GM23338 (cell line): ENCODE measurements at places on chromosomes 4 and X. TPM values are rescaled to one million over a fixed set of nuclear protein-coding genes. Genes with fewer than 3 reads are reported as not detected.

DNA sequence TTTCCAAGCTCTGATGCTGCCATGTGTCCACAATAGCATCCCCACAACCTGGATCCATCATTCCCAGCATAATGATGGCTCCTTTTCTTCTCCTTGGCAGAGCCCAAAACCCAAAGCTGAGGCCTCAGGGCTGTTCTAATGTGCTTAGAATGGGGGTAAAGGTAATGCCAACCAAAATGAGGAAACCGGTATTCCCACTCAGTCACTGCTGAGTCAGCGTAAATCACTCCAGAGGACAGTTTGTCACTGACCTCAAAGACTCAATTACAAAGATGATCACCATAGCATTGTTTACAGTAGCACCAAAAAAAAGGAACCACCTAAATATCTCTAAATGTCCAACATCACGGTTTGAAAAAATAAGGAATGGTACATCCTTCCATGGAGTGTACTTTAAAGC lies 41.2 kb downstream of the OTOP1 start:
- H3K27me3 ChIP-seq, result no peaks in the 10 kb centered on the region
- H3K27ac ChIP-seq, result no peak overlapping the region
- no peak for DNase-seq
- no peaks in the 10 kb centered on the region for H3K36me3 ChIP-seq

DNA sequence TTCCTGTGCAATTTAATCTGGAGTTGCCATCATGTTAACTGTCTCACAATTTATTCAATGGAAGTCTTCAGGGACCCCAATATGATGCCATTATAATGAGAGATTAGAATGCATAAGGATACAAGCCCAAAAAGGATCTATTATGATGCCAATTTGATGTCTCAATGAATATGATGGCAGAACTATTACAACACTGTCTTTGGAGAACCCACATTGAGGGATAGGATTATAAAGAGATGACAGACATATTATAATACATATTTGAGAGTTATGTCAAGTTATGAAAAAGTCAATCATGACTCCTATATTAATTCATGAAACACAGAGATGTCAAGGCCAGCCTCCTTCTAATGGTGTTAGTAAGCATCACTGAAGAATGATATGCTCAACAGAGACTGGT lies 1358.4 kb downstream of the PCDH19 start:
- no peaks in the 10 kb centered on the region for H3K36me3 ChIP-seq
- no peak for DNase-seq
- no peak overlapping the region for H3K4me3 ChIP-seq

SMIM31 gene
- total RNA-seq, result not detected in 2 replicates

DNA sequence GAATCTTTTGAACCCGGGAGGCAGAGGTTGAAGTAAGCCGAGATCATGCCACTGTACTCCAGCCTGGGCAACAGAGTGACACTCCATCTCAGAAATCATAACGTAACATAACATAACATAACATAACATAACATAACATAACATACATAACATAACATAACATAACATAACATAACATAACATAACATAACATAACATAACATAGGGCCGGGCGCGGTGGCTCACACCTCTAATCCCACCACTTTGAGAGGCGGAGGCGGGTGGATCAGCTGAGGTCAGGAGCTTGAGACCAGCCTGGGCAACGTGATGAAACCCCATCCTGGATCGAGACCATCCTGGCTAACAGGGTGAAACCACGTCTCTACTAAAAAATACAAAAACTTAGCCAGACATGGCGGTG lies 76.7 kb downstream of the NOCT start:
- H3K36me3 ChIP-seq, result no peaks in the 10 kb centered on the region
- H3K27ac ChIP-seq, result no peak overlapping the region
- H3K27me3 ChIP-seq, result no peaks in the 10 kb centered on the region
- H3K4me3 ChIP-seq, result no peak overlapping the region
- no peaks in the 10 kb centered on the region for H3K4me1 ChIP-seq
- no peak for DNase-seq

GRCh38 chr4:55808186-55808585 lies 11.4 kb upstream of the EXOC1L start:
- DNase-seq, result no peak
- no peak overlapping the region for H3K27ac ChIP-seq
- no peaks in the 10 kb centered on the region for H3K36me3 ChIP-seq
- no peaks in the 10 kb centered on the region for H3K4me1 ChIP-seq
- H3K27me3 ChIP-seq, result no peaks in the 10 kb centered on the region
- H3K4me3 ChIP-seq, result no peak overlapping the region

- H3K36me3 ChIP-seq, result no peaks in the 10 kb centered on the region
- H3K27ac ChIP-seq, result no peak overlapping the region
- no peak overlapping the region for H3K4me3 ChIP-seq
- H3K4me1 ChIP-seq, result no peaks in the 10 kb centered on the region
- no peaks in the 10 kb centered on the region for H3K27me3 ChIP-seq
These were observed 31.3 kb downstream of the CD38 start for GRCh38 chr4:15809466-15809865.

REELD1 gene
- not detected in 2 replicates for total RNA-seq

DNA sequence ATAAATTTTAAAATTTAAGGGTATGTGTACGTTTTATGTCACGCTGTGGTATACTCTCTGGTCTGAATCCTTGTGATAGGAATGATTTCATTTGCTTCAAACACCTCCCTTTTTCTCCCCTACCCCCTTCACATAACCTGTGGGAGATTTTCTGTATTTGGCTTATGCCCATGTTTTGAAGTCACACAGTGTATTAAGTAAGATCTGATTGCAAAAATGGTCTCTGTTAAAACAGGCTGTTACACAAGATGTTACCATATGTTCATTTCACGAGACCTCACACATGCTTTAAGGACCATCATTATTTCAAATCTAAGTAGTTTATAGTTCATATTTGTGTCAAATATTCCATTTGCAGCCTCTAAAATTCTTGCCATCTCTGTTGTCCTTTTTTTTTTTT lies 63.5 kb downstream of the TMEM131L start:
- H3K27ac ChIP-seq, result no peak overlapping the region
- no peaks in the 10 kb centered on the region for H3K27me3 ChIP-seq
- H3K4me3 ChIP-seq, result no peak overlapping the region
- no peak for DNase-seq
- peaks cover 27% of the 10 kb centered on the region for H3K4me1 ChIP-seq

ALAS2 gene
- total RNA-seq, result 0.50 TPM in 1 of 2 replicates, not detected in the other

GRCh38 chr4:178457286-178457685 lies 1015.0 kb upstream of the AGA start:
- H3K4me3 ChIP-seq, result no peak overlapping the region
- DNase-seq, result no peak
- no peaks in the 10 kb centered on the region for H3K36me3 ChIP-seq
- no peak overlapping the region for H3K27ac ChIP-seq

DNA sequence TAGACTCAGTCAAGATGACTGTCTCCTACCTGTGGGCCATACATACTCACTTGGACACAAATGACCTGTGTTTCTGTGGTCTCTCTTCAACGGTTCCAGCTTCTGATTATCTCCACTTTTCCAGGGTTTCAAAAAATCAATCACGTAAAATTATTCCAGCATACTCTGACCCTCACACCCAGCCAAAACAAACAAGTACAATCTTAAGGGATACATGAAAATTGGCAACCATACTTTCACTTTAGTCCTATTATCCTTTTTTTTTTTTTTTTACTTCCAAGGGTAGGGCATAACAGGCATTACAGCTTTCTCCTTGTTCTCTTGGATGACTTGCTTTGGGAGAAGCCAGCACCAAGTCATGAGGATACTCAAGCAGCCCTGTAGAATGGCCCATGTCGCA lies 225.8 kb upstream of the GALNT7 start:
- 0 out of 2 replicates have a peak, but pooled peaks cover 3% of the 10 kb centered on the region for H3K4me1 ChIP-seq
- DNase-seq, result no peak
- no peaks in the 10 kb centered on the region for H3K27me3 ChIP-seq
- no peak overlapping the region for H3K4me3 ChIP-seq

DUSP9 gene
- total RNA-seq, result 3.4 and 3.9 TPM in 2 replicates

DNA sequence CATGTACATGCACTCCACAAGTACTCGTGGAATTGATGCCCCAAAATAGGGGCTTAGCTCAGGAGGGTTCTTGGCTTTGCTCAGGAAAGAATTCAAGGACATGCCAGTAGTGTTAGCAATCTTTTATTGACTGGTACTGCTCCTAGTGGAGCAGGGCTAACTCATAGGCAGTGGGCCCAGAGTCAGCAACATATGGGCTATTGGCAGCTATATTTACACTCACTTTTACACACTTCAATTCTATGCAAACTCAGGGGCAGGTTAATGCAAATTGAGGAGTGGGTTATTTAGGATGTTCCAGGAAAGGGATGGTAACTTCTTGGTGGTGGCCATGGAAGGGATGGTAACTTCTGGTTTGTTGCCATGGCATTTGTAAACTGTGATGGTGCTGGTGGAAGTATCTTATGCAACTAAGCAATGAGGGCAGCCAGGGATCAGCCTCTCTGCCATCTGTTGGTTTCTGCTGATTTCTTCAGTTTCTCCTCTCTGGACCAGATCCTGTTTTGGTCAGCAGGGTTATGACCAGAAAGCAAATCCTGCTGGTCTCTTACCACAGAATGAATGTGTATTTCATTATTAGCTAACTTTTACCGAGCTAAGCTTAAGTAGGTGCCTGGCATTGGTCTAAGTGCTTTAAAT lies 69.2 kb upstream of the FAT1 start:
- H3K4me1 ChIP-seq, result no peaks in the 10 kb centered on the region
- DNase-seq, result no peak
- no peaks in the 10 kb centered on the region for H3K27me3 ChIP-seq
- H3K4me3 ChIP-seq, result no peak overlapping the region
- H3K36me3 ChIP-seq, result no peaks in the 10 kb centered on the region

DNA sequence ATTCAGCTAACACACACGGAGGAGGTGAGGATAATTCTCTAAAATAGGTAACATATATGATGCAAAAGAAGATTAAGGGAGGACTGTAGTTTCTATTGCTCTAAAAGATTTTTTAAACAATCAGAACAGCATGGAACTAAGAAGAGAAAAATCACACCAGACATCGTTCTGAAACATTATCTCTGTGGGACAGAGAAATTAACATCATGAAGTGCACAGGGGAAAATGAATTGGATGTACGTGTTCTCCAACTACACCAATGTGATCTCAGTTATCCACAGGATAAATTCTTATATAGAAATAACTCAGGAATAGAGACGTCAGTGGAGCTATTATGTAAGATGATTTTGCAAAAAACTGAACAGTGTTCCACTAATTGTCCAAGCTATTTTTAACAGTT lies 614.1 kb upstream of the HS3ST1 start:
- no peaks in the 10 kb centered on the region for H3K27me3 ChIP-seq
- no peak overlapping the region for H3K4me3 ChIP-seq

- no peak overlapping the region for H3K4me3 ChIP-seq
- H3K27me3 ChIP-seq, result no peaks in the 10 kb centered on the region
- no peaks in the 10 kb centered on the region for H3K4me1 ChIP-seq
- no peak overlapping the region for H3K27ac ChIP-seq
- no peak for DNase-seq
These were observed 46.2 kb downstream of the GUCY1B1 start for GRCh38 chr4:155805016-155805415.

AKAP17A gene
- total RNA-seq, result 50.6 and 64.3 TPM in 2 replicates

ZNF711 gene
- total RNA-seq, result 18.5 and 20.0 TPM in 2 replicates

SMARCA1 gene
- 51.8 and 53.0 TPM in 2 replicates for total RNA-seq

GRCh38 chr4:77014256-77014655 lies 61.5 kb downstream of the CCNI start:
- H3K36me3 ChIP-seq, result peaks cover 5% of the 10 kb centered on the region; the same call in 1 of the 2 replicates
- H3K27ac ChIP-seq, result no peak overlapping the region; the same call in 1 of the 2 replicates
- no peaks in the 10 kb centered on the region for H3K27me3 ChIP-seq
- peak; percentile 4 for DNase-seq
- peaks cover 45% of the 10 kb centered on the region for H3K4me1 ChIP-seq

LANCL3 gene
- 0.54 and 1.8 TPM in 2 replicates for total RNA-seq

HOPX gene
- not detected in 2 replicates for total RNA-seq

CENPC gene
- 11.8 and 24.5 TPM in 2 replicates for total RNA-seq

GRCh38 chrX:129091097-129091496 lies 432.2 kb downstream of the SMARCA1 start:
- peak; percentile 81 for DNase-seq
- peaks cover 24% of the 10 kb centered on the region for H3K4me1 ChIP-seq
- H3K27ac ChIP-seq, result peak overlapping the region; percentile 99

- no peak overlapping the region for H3K4me3 ChIP-seq
- DNase-seq, result no peak
- H3K36me3 ChIP-seq, result no peaks in the 10 kb centered on the region; the same call in 1 of the 2 replicates
- H3K27me3 ChIP-seq, result no peaks in the 10 kb centered on the region
- no peak overlapping the region for H3K27ac ChIP-seq
These were observed 241.0 kb downstream of the SLC39A8 start for GRCh38 chr4:102104278-102104677.

TDO2 gene
- total RNA-seq, result 0.10 TPM in 1 of 2 replicates, not detected in the other
